ENCODE measurements at places on chromosomes 3 and 15.

GRCh38 chr3:65779390-65779789 is 259.3 kb downstream of the MAGI1 start:
- DNase-seq = no peak

DNA sequence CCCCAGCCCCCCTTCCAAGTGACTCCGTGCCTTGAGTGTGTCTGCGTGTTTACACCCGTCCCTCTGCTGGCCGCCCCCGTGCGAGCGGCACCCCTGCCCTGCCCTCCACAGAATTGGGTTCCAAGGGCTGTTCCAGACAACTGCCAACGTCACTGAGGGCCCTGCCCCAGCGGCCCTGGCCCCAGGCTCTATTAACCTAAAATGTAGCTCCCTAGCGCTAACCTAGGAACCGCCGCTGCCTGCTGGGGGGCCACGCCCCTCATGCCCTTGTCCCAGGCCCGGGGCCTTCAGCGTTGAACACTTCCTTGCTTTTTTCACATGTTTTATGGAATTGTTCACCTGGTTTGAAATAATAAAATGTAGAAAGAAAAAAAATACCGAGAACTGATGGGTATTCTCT is 10.0 kb upstream of the SEMA3B start:
- DNase-seq = no peak

DNA sequence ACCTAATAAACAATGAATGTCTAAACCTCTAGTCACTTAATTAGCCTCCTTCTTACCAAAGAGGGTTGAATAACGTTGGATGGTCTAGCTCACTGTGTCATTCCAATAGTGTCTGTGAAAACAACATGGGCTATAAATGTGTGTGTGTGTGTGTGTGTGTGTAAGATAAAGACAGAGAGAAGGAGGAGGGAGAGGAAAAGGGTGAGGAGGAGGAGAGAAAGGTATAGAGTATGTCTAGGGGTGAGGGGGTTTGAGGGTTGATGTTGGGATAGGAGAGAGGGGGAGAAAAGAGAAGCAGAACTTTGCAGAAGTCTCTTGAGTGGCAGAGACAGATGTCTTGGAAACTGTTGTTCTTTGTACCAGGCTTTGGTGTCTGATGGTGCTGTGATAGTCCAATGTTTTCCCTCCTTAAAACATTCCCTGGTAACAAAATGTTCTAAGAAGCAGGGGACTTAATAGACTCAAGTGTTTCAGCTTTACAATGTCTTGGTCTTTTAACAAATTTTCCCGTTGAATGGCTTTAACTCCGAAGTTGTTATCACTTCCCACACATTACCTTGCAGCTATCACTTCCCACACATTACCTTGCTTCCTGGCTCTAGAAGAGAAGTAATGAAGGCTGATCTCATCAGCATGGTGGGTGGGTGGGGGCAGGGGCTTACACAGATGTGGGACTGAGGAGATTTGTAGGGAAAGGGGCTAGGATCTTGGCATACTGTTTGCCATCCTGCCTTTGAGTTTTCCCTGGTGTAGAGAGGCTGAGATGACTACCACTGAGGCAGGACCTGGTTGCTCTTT is 57.8 kb upstream of the ETV5 start:
- DNase-seq = no peak

- no peak for DNase-seq
These were observed 103.0 kb upstream of the SLC24A5 start for GRCh38 chr15:48017747-48018146.

GRCh38 chr3:183487896-183488295 is 59.5 kb upstream of the MCF2L2 start:
- DNase-seq = no peak

All from T47D (cell line).